ENCODE measurements at places on chromosomes 6 and 20. TPM values are rescaled to one million over a fixed set of nuclear protein-coding genes. Genes with fewer than 3 reads are reported as not detected.

GRCh38 chr6:83466328-83466727 is 35.5 kb upstream of the ME1 start:
- no peak for DNase-seq

DNA sequence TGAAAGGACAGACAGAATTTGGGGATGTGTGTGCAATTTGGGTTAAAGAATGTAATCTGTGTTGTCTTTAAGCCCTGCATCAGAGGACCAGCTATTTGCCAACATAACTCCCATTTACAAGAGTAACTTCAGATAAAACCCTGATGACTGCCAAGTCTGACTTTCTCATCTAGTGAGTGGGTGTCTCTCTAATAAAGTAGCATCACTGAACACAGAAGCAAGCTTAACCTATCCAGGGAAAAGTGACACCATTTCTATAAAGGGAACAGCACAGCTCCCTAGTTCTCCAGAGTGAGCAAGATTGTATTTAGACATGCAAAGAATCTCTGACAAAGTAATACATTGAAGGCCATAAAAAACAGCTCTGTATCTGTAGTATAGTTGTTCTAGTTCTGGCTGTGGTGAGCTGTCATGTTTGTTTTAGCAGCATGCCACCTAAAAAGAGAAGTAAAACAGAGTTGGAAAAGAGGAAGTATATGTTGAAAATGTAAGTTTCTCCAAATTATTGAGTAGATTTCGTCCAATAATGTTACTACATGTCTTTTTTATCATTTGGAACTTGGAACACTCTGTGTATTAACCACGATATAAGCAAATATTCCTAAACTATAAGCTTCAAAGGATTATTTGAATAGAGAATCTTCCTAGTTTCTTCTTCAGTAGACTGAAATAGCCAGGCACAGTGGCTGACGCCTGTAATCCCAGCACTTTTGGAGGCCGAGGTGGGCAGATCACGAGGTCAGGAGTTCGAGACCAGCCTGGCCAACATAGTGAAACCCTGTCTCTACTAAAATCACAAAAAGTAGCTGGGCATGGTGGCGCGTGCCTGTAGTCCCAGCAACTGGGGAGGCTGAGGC is 8.8 kb upstream of the PIM1 start:
- DNase-seq = no peak

DNA sequence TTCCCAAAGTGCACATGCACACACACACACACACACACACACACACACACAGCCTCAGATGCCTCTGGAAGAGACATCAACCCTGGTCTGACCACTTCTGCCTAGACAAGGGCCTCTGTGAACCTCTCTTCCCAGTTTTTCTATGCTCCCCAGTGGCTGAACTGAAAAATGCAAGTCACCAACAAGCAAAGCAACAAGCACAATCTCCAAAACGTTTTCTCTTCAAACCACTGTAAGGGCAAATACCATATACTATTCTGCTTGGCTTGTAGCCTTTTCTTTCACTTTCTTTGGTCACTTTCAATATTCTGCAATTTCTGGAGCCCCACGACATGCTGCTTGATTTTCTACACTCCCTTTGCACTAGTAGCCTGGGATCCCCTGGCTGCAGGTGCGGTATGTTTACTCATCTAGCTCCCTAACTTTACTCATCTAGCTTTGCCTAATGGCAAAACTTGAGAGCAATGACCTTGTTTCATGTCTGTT is 121.4 kb upstream of the DST start:
- DNase-seq = no peak

GRCh38 chr6:116461932-116462885 is 1.0 kb downstream of the CALHM6 start:
- peak; percentile 34 for DNase-seq

- DNase-seq = no peak
These were observed 39.3 kb upstream of the LOC128125822 start for GRCh38 chr6:63533026-63533425.

- no peak for DNase-seq
These were observed 63.2 kb downstream of the SLC24A3 start for GRCh38 chr20:19275630-19276071.

DNA sequence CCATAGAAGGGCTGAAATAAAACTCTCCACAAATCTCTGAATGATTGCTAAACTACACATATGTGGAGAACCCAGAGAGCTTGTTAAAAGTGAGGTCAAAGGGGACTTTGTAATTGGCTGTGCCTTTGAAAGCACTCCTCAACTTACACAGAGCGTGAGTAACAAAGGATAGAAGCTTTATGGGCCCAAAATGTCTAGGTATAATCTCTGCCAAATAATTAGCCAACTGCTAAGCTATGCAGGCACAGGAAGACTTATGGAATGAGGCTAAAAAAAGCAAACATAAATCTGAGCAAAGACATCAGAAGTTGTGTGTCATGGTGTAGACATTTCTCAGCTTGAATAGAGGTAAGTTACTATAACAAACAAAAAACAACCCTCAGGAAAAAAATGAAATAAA is 23.3 kb upstream of the UST start:
- no peak for DNase-seq

DNA sequence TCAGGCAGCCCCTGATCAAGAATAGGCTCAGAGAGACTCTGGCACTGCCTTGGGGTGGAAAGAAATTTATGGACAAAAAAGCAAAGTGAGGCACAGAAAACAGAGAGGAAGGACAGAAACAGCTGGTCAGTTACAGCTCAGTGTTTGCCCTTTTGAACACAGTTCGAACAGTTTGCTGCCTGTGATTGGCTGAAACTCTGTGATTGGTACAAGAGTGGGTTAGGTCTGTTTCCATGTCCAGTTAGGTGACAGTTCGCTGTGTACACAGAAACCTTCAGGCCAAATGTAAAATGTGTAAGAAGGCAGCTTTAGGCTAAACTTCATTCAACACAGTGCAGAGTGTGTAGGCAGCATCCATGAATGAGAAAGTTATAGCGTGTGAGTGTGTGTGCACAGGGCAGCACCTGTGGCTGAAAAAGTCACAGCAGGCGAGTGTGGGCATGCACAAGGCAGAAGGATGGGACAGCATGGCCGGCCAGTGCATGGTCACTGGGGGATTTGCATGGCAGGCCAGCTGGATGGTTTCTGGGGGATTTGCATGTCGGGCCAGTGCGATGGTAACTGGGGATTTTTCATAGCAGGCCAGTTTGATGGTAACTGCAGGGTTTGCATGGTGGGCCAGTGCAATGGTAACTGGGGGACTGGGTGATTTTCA is 75.4 kb upstream of the FRMD1 start:
- no peak for DNase-seq

- DNase-seq = no peak
These were observed at the start of gene ZBTB46 for GRCh38 chr20:63830841-63831588. Gene ZBTB46, minus strand, starts transcription at chr20:63831264. Its CDS starts 40,507 bp downstream, at chr20:63790757.

GRCh38 chr20:62537649-62538292 is 62.0 kb upstream of the GATA5 start:
- DNase-seq = no peak

DNA sequence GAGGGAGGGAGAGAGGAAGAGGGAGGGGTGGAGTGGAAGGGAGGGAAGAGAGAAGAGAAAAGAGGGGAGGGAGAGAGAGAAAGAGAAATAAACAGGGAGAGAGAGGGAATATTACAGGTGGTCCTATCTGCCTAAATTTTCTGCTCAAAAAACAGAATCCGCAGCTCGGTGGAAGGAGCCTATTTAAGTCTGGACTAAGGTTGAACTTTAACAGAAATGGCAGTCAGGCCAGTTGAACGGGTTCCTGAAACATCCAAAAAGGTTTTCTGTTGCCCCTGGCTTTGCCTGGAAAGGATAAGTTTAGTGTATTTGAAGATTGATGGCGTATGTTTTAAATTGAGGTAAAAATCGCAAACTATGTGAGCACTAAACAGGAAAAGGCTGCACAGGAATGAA is 2.2 kb downstream of the TFAP2B start:
- no peak for DNase-seq

DNA sequence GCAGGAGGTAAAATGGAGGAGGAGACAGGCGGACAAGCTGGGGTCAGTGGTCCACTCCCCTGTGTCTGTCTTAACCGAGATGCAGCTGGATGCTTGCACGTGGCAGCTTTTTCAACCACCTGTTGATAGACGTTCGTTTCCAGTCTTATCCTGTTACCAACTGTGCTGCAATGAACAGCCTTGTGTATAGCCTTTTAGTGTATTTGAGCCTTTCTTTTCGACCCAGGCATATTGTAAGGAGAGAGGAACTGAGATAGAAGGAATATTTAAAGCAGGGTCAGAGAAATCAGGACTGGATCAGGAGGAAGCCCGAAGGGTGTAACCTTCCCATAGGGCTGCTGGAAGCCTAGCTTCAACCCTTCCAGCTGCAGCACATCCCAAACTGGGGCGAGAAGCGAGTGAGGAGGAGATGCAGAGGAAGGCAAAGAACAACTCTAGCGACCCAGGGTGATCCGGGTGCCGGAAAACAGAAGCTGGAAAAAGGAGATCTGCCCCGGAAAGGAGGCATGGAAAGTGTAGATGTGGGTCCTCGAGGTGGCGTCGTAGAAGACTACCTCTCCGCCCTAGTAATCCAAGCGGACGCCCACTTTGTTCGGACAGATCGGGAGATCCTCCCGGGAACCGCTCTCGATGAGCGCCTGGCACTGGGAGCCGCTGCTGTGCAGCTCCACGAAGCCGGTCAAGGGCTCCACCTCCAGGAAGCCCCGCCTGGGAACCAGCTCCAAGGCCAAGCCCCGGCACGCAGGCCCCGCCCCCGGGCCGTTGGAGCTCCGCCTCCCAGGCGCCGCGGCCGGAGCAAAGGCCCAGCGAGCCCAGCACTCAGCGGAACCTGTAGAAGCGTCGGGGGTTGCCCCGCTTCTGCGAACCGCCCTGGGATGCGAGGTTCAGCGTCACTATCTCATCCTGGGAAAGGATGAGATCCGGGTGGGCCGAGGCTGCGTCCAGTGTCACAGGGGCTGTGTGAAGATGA is 11.2 kb downstream of the TRIM31 start:
- DNase-seq = peak; percentile 81

DNA sequence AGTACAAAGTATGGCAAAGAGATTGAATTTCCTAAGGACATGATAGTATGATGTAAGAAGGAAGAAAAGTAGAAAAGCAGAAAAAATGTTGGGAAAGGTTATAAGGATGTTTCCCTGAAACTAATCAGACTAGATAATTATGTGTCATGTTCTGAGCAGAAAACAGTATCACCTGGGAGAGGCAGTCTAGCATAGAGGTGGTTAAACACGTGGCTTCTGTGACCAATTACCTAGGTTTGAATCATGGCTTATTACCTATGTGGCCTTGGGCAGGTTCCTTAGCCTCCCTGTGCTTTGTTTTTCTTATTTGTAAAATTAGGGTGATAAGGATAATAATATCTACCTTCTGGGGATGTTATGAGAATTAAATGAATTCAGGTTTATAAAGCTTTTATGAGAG is 38.0 kb downstream of the SCGN start:
- DNase-seq = no peak

- no peak for DNase-seq
These were observed 100.7 kb downstream of the TAF4 start for GRCh38 chr20:61964675-61965605.

DNA sequence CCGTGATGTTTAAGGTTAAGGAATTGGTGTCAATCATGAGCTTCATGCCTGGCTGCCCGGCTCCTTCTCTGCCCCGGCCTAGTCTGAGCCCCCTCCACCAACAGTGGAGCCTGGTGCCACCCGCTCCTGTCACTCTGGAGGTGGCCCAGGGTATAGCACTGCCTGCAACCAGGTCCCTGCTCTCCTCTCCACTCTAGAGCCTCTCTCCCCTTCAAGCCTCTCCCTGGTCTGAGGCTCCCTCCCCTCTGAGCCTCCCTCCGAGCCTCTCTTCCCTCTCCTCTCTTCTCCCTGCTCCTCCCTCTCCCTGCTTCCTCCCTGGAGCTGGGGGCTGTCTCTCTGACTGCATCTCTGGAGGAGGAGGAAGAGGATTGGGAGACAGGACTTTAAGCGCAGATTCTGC is 31.3 kb upstream of the MRGBP start:
- DNase-seq = no peak

DNA sequence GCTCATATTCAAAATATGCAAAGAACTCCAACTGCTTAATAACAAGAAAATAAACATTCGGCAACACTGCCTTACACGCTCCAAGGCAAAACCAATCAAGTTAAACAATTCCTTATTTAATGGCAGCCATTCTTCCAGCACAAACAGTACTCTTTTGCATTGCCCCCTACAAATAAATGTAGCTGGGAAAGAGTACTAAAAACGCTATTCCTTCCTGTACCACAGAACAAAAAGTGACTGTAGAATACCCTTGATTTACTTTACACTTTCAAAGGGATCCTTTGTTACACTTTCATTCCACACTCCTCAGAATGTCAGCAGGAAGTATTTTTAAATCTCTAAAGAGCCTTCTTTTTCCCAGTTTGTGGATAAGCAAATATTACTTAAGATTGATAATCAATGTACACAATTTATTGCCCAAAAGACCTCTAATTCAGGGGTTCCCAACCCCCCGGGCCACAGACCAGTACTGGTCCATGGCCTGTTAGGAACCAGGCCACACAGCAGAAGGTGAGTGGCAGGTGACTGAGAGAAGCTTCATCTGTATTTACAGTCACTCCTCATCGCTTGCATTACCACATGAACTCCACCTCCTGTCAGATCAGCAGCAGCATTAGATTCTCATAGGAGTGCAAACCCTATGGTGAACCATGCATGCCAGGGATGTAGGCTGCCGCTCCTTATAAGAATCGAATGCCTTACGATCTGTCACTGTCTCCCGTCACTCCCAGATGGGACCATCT is 51.6 kb downstream of the MBOAT1 start:
- DNase-seq = no peak

DNA sequence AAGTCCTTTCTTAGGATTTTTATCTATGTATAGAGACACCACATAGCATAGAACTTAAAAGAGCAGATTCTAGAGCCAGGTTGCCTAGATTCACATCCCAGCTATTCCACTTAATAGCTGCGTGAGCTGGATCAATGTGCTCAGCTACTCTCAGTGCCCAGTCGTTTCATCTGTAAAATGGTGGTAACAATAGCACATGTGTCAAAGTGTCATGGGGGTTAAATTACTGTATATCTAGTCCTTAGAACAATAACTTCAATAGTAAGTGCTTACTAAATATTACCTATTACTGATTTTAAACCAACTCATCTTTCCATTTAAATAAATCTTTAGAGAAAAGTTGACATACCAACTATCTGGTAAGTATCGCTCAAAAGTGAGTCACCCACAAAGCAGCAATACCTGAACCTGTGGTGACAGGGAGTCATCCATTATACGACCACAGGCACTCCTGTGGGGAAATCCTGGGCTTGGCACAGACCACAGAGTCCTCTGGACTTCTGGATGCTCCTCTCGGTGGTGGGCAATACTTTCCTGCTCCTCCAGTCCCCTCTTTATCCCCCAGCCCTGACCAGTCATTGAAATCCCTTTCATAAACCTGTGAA is 154.8 kb downstream of the PDSS2 start:
- no peak for DNase-seq

GRCh38 chr20:64107736-64108457 is 532 bp upstream of the NPBWR2 start:
- DNase-seq = no peak

- DNase-seq = no peak
These were observed 41.2 kb downstream of the LRFN2 start for GRCh38 chr6:40545954-40546353.

Gene FAM217A
- total RNA-seq = 0.13 TPM

Gene RGS17
- 2.6 TPM for total RNA-seq

Gene BMP7
- total RNA-seq = 35.4 TPM

Gene TSPYL4
- 72.1 TPM for total RNA-seq

Gene SNX9
- 29.3 TPM for total RNA-seq

Gene FABP7
- total RNA-seq = 6.8 TPM

Gene GJA10
- not detected for total RNA-seq

Gene DNMT3B
- 15.4 TPM for total RNA-seq

Gene KIF25
- total RNA-seq = not detected

Gene MAS1
- not detected for total RNA-seq
